ENCODE measurements at places on chromosomes 5 and 9.

DNA sequence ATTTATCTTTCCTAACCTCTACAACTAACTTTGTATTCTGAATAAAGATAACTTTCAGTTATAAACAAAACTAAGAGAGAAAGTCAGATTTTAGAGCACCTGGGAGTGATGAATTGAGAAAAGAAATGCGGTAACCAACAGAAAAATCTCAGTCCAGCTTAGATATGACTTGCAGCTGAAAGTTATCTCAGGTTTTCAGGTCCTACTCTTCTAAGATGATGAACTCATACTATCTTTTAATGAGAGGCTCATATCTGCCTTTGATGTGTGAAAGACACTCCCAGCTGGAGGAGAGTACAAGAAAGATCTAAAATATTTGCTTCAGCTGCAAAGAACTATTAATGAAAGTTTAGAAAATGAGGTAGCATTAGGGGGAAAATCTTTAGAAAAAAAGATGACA is 190.5 kb downstream of the DENND1A start:
- DNase-seq = no peak

GRCh38 chr5:168064933-168065622 is 226.4 kb upstream of the WWC1 start:
- DNase-seq = no peak

- no peak for DNase-seq
Measured at GRCh38 chr5:139459451-139459934, 3.0 kb downstream of the ECSCR start.

GRCh38 chr5:43065948-43066798 is 26.1 kb upstream of the ANXA2R start:
- peak; percentile 78 for DNase-seq

DNA sequence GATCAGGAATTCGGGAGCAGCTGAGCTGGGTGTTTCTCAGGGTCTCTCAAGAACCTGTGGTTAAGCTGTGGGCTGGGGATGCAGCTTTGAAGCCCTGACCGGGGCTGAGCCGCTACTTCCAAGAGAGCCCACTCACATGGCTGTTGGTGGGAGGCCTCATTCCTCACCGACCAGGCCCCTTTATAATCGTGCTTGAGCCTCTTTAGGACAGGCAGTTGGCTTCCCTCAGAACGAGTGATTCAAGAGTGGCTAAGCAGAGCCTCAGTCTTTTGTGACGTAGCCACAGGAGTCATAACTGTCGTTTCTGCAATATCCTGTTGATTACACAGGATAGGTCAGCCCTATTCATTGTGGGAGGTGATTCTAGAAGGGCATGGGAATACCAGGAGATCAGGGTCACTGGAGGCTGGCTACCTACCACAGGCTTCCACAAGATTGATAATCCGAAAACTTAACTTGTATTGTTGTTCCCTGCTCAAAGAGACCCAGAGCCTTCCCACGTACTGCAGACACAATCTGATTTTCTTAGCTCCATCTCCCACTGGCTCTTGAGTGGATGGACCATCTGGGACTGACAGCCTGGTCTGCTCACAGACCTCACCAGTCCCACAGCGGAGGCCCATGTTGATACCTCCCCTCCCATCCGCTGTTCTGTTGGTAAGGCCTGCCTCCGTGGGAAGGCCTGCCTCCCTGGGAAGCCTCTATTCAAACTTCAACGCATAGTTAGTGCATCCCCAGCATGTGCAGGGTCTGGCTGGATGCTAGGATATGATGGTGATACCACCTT is 3.0 kb upstream of the ERGIC1 start:
- DNase-seq = no peak

GRCh38 chr5:376799-377325 is 55.3 kb downstream of the AHRR start:
- no peak for DNase-seq

DNA sequence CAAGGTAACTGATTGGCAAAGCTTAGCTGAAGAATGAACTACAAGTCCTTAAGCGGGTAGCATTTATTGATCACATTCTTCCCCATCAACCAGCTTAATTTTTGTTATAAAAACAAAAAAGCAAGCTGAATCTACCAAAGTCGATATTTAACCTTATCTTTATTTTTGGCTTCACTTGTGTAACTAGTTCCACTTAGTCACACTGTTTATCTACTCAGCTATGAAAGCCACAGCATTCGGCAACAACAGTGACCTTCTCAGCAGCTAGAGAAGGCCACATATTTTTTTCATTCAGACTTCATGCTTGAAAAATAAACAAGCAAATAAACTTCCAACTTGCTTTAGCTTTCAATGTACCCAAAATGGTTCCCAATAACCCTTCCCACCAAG is 69.4 kb downstream of the KLHL3 start:
- DNase-seq = no peak

- DNase-seq = no peak
Measured at GRCh38 chr9:14095277-14095676, 218.7 kb downstream of the NFIB start.

DNA sequence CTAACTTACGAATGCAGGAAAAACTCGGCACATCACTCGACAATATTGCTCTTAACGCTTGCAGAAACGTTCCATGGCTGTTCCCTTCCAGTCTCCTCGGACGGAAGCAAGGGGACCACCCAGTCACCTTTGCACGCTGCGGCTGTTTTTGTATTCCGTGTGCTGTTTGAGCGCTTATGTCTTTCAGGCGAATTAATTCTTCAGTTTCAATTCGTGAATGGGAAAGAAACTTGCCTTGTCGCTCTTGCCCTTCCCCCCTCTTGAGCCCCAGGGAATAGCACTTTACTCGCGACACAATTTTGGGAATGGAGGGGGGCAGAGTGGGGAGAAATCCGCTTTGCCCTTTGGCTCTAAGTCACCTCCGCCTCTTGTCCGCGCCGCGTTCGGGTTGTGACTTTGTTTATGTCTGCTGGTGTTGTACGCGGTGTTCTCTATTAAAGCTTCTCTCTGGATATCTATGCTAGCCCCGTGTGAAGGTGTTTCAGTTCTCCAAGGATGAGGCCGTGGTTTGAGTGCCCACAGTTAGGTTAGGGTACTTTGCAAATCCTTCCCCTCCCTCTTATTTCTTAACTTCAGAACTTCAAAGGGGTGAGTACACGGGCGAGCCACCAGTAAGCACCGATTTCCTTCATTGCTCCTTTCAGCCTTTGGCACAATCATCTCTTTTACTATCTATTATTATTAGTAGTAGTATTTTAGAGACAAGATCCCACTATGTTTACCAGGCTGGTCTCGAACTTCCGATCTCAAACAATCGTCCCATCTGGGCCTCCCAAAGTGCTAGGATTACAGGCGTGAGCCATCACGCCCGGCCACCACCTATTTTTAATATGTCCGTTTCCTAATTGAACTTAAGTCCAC is 2.7 kb downstream of the FOXB2 start:
- DNase-seq = no peak

DNA sequence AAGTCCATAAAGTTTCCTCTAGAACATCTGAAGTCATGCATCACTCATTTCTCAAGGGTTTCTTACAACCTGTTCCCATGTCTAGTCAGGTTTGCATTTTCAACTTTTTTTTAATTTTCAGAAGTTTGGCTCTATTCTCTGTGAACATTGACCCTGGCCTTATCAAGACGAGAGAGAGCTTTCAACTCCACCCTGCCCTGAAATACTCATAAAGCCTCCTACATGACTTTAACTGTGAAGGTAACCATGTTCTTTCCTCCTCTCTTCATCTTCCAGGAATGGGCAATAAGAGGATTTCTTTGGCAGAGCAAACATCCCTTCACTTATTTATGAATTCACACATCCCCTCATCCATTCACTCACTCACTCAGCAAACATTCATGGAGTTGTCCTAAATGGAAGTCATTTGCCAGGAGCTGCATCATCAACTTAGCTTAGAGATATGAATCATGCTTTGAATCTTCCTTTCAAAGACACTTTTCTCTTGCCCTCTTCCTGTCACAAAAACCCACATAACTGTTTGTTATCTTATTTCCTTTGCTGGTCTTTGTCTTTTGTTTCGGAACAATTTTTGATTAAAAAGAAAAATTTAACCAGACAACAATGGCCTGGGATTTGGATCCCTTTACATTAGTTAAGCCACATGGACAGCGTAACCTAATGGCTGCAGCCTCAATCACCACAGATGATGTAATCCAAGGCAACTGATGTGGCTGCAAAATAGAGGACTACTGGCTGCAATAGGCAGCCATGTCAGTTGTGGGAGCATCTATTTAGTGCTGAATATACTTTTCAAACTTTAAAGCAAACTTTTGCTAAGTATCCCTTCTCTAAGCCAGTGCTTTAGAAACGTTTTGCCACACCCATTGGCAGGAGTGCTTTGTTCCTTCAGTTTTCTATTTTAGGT is 43.0 kb upstream of the GNAQ start:
- no peak for DNase-seq

DNA sequence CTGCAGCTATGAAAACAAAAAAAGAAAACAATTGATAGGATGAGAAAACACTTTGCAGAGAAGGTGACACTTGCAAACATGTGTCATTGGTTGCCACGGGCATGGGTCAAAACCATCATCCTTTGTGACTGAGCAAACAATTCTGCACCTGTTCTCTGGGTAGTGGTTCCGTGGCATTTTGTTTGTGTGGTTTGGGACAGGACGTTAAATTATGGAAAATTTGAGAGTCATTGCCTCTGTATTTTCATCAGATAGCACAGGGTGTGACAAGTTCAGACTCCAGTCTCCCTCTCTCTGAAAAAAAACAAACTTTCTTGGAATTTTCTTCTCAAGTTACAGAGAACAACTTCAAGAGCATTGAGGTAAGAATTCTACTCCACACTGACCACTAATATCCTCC is 113.4 kb upstream of the HMHB1 start:
- DNase-seq = no peak

GRCh38 chr9:354453-354852 is 139.8 kb downstream of the DOCK8 start:
- DNase-seq = no peak

GRCh38 chr5:38226091-38226490 is 32.3 kb upstream of the EGFLAM start:
- DNase-seq = no peak

- DNase-seq = no peak
Measured at GRCh38 chr5:168663276-168664004, 84.3 kb upstream of the PANK3 start.

DNA sequence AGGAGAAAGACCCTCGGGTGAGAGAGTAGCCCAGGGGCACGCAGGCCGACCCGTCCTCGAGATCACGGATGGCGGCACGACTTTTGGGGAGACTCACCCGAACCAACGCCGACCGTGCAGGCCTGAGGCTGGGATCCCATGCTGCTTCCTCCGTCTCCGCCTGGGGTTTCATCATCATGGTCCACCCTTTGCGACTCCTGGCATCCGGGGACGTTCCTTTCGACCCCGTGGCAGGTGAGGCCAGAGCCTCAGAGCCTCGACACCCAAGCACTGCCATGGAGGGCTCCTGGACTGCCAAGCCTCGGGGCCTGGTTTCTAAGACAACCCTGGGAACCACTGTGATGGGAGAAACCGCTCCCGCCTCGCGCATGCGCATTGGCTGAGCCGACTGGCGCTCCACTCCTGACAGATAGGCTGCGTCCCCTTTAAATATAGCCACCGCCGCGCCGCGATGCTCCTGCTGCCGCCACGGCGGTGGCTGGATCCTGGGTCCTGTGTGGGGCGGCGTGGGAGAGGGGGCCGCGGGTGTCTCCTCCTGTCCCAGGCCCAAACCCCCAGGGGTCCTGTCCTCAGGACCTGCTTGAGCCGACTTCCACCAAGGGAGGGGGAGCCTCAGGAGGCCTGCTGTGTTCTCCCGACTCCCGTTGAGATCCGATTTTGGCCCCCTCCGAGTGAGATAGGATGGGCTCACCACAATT is 481.6 kb downstream of the SPATA31A7 start:
- no peak for DNase-seq

DNA sequence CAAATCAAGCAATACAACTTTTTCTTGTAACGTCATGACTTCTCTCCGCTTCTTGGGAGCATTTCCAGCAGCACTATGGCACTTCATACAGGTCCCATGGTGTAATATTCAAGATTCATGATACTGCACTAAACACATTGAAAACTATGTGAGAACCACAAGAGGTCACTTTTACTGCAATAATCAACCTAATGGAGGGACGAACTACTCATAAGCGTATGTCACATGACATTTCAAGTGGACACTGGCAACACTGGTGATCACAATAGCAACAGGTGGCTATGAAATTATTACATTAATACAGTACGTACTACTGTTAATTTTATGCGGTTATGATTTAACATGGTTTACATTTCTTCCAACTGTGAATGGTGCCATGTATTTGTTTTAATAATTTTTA is 78.6 kb upstream of the TBC1D9B start:
- no peak for DNase-seq

DNA sequence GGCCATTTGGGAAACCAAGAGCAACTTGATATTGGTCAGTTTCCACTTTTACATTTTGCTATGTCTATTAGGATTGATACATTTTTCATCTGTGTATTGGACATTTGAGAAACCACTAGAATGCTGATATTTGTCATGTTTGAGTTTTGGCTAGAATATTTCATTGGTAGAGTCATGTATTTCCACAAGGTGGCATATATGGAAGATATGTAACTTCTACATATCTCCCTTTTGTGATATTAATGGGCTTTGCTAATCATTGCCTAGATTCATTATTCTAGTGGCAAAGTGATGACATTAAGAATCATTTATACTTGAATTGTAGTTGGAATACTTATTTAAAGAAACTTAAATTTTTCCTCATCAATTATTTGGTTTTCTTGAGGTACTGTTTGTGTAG is 692.9 kb upstream of the EDIL3 start:
- DNase-seq = no peak

DNA sequence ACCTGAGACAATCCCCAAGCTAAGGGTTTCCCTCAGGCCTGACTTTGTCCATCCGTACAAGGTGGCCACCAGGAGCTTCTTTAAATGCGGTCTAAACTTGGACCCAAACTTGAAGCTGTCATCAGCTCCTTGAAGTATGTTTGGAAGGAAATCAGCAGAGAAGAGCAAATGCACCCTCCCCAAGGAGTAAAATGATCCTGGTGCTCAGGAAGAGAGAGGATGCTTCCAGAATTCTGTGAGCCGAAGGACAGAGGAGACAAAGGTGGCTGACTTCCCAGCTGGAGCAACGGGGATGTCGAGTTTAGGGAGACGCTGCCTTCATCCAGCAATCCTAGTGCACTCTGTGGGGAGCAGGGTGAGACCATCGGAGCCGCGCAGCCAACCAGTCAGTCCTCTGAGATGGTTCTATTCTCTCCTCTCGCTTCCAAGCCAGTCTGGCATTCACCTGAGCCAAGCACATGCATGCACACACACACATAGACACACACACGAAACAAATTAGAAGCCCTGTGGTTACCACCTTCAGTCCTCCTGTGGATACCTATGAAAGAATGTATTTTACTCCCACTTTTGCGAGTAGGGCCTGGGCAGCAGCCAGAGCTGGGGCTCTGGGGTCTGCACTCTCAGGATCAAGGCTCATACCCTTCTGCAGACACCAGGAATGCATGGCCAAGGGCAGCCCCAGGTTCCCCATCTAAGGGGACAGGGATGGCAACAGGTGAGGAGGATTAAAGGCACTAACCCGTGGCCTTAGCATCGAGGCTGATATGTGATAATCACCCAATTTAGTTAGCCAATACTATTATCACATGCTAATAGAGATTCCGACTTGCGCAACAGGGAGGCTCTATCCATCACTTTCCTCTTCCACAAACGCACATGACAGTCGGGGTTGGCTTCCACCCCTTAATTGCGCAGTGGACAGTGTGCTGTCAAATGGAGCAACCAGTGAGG is 75.8 kb downstream of the GTF3C4 start:
- DNase-seq = no peak

- no peak for DNase-seq
Measured at GRCh38 chr5:125064621-125065438, 318.4 kb upstream of the ZNF608 start.
